CD4-positive, alpha-beta T cell (primary cell): ENCODE measurements at places on chromosomes 4 and X.

GRCh38 chr4:47736555-47736954 is 101.3 kb downstream of the CORIN start:
- no peak for DNase-seq

DNA sequence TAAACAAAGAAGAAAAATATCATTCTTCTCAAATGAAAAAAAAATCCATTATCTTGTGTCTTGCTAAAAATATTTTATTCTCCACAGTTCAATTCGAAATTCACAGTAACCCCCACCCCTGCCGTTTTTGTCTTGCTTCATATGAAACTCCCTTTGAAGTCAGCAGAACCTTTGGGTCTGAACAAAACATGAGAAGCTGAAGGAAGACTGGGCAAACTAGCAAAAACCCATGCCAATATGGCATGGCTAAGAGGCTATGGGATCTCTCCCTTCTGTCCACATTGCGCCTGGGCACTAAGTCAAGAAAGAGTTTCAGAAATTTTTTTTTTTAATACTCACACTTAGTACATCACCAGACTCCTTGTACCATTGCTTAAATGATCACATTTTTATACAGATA is 136.0 kb upstream of the SMIM31 start:
- DNase-seq: no peak

GRCh38 chr4:121182296-121182695 is 18.2 kb upstream of the TNIP3 start:
- no peak for DNase-seq

- no peak for DNase-seq
Measured at GRCh38 chrX:9884031-9884779, 83.0 kb upstream of the CLDN34 start.

- no peak for DNase-seq
Measured at GRCh38 chr4:42654631-42655268, 2.2 kb downstream of the ATP8A1 start.

DNA sequence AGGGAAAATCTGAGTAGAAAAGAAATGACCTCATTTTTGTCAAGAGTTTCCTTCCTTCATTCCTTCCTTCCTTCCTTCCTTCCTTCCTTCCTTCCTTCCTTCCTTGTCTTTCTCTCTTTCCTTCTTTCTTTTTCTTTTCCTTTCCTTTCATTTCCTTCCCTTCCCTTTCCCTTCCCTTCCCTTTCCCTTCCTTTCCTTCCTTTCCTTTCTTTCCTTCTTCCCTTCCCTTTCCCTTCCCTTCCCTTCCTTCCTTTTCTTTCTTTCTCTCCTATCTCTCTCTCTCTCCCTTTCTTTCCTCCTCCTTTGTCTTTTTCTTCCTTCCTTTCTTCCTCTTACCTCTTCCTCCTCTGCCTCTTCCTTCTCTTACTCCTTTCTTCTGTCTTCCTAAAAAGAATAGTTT is 347.6 kb downstream of the FAM47A start:
- DNase-seq: no peak

- no peak for DNase-seq
Measured at GRCh38 chr4:70815370-70815769, 24.3 kb downstream of the GRSF1 start.

DNA sequence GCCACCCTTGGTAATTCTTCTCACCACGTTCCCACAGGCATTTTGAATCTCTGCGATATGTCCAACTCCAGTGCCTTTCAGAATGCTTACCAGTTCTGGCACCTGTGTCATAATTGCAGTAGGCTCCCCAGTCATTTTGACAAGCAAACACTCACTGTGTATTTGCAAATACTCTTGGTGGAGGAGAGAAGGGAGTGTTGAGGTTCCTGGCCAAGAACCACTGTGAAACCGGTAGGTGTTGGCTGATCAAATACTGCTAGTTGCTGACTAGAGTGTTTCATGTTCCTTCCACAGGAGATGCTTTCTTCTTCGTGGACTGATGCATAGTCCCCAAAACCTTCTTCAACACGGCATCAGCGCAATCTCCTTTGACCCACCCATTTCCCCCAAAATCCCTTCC is 16.0 kb upstream of the NLGN4X start:
- DNase-seq: no peak
